GM18507 (cell line): ENCODE measurements at places on chromosomes 4 and X.

DNA sequence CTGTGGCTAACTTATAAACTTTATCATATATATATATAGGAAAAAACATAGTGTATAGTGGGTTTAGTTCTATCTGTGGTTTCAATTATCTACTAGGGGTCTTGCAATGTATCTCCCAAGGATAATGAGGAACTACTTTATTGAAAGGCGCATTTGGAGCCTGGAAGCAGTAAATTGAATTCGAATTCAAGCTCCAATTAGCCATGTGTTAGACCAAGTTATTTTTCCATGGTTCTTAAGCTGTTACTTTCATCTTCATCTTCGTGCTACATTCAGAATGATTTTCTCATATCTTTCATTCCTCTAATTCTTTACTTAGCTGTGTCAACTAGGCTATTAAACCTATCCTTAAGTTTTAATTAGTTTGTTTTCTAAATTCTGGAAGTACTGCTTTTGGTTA lies 27.2 kb upstream of the MANBA start:
- no peak for DNase-seq

- no peak for DNase-seq
Observed at GRCh38 chr4:109910256-109910655, 2.4 kb upstream of the EGF start.

GRCh38 chr4:77358315-77358928 lies 201.4 kb downstream of the CCNG2 start:
- DNase-seq = peak; percentile 23

DNA sequence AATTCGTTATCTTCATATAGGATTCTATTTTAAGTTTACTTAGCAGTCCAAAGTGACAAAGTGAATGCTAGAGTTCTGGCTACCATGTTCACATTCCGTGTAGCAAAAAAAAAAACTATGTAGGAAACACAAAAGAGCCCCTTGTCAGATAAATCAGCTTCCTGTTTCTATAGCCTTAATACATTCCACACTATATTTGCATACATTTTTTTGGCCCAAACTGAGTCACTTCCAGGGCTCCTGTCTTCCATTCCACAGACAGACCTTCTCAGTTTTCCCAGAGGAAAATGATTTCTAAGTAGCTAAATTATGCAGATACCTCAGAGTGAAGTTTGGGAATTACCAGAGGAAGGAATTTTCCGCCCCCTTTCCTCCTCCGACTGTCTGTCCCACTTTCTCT lies 841.9 kb upstream of the HS3ST1 start:
- no peak for DNase-seq

DNA sequence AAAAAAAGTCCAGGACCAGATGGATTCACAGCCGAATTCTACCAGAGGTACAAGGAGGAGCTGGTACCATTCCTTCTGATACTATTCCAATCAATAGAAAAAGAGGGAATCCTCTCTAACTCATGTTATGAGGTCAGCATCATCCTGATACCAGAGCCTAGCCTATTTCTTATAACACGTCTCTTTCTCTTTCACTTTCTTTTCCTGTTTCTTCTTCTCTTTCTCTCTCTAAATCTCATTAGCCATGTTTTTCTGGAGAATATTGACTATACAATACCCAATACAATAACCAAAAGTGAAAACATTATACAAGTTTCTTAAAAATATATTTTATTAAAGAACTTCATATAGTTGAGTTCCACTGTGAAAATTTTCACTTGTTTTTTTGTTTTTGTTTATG lies 1154.9 kb upstream of the PCDH7 start:
- no peak for DNase-seq

DNA sequence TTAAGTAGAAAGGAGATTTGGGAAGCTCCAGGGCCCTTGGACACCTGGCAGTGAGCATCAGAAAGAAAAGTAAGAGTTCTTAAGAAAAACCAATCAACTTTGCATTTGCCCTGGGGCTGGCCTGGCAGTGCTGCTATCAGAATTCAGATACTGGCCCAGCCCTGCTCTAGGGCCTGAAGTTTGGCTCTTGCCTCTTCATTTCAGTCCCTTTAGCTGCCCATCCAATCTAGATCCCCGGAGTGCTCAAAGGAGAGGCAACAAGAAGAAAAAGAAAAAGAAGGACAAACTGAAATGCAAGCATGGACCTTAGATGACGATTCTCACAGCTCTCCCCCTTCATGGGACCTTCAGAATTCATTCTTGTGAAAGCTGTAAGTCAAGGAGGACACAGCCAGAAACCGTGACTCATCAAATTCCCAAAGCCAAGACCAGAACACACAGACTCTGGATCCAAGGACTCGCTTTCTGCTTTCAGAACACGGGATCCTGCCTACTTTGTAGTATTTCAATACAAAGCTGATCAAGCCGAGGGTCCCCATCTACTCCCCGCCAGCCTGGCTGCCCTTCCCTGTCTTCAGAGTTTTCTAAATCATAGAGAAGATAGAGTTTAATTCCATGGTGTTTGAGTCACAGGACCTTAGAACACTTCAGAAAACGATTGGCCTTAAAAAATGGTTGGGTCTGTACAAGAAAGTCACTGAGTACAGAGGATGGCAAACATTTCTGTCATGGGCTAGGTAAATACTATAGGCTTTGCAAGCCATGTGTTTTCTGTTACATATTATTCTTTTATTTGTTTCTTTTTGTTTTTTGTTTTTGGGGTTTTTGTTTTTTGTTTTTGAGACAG lies 103.7 kb downstream of the RBM47 start:
- no peak for DNase-seq

DNA sequence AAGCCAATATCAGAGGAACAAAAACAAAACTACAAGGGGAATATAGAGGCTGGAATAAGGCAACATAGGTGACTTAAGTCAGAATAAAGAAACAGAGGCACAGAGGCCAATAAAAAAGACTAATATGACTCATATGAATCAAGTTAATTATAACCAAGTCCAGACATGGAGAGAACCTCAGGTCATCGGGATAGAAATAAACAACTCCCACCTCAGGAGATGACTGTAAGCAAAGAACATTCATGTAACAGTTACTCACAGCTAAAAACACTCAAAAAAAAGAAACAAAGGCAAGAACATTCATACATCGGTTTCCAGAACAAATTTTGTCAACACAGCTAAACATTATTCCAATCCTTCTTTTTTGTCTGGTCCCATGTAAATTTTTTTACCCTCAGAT lies 60.3 kb upstream of the RXFP1 start:
- DNase-seq = no peak

DNA sequence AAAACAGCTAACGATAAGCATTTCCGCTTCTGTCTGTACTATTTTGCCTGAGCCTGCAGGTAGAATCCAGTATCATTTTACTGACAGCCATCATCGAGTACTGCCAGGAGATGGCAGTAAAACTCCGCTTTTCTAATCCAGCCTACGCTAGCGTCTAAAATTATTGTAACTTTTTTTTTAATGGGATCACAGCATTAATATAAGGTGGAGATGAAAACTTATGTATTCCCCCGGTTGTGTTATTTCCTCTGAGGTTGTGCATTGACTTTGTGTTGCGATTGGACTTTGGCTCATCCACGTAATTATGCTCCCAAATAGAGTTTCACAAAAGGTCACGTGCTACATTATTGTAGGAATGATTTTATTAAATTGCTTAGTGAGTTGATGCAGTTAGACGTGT lies 248.1 kb downstream of the C4orf33 start:
- DNase-seq = peak; percentile 2

DNA sequence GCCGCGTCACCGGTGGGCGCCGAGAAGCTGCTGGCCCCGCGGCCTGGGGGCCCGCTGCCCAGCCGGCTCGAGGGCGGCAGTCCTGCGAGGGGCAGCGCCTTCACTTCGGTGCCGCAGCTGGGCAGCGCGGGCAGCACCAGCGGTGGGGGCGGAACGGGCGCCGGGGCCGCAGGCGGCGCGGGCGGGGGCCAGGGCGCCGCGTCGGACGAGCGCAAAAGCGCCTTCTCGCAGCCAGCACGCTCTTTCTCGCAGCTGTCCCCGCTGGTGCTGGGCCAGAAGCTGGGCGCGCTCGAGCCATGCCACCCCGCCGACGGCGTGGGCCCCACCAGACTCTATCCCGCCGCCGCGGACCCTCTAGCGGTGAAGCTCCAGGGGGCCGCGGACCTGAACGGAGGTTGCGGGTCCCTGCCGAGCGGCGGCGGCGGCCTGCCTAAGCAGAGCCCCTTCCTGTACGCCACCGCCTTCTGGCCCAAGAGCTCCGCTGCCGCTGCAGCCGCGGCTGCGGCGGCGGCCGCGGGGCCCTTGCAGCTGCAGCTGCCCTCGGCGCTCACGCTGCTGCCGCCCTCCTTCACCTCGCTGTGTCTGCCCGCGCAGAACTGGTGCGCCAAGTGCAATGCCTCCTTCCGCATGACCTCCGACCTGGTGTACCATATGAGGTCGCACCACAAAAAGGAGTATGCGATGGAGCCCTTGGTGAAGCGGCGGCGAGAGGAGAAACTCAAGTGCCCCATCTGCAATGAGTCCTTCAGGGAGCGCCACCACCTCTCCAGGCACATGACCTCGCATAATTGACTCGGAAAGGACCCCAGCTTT lies 5.6 kb downstream of the PRDM8 start:
- no peak for DNase-seq

DNA sequence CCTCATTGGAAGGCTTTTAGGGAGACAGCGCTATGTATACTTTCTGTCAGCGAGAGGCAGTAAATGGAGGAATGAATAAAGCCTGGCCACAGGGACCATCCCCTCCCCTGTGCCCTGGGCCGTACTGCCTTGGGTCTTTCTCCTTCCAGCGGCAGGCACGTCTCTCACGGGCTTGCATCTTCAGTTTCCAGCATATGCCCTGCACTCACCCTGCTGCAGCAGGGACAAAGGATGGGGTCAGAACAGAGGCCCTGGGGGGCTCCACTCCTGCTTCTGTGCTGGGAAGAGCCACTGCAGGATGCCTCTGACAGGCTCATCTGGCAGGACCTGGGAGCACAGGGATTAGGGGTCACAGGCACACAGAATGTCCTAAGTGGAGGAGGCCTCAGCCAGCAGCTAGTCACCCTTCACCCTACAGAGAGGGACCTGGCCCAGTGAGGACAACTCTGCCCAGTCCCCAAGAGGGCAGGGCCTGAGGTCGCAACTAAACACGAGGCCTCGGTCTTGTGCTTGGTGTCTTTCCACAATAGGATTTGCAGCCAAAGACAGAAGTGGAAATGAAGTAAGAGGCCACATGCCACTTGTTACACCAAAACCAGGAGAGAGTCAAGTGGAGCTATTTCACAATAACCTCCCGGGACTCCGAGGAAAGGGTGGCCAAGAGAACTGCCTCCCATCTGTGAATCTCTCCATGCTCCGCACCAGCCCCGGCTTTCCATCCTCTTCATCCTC lies 150.8 kb downstream of the AFAP1 start:
- no peak for DNase-seq

DNA sequence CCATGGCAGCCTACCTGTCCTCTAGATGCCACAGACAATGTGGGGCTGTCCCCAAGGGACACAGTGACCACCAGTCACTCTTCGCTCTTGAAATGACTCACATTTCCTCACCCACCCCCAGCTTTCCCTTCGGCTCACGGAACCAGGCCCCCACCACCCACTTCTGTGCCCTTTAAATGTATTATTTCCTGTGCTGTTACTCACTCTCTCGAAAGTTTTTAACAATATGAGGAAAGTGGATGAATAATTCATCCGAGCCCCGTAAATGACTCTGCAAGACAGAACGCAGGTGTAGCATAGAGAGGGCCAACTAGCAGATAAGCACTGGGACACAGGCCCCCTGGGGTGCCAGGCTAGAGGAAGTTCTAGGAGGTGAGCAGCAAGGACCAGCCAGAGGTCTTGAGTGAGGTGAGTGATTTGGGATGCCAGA lies 179.5 kb upstream of the TBL1X start:
- DNase-seq = no peak

DNA sequence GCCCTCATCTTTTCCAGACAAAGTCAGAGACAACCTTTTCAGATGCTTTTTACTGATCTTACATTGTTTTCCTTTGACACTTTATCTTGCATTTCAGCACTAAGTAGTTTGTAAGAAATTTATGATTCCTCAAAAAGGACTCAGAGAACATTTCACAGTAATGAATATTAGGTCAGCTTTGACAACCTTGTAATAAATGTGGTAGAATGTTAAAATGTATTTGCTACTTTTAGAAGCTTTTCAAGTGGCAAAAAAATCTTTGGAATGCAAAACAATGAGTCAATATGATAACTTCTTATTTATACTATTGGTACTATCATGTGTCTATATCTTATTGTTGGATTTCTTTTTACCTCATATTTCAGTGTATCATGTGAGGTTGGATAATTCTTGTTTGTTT lies 146.2 kb upstream of the FAT4 start:
- no peak for DNase-seq

GRCh38 chr4:15297344-15297743 lies 130.5 kb upstream of the C1QTNF7 start:
- no peak for DNase-seq

DNA sequence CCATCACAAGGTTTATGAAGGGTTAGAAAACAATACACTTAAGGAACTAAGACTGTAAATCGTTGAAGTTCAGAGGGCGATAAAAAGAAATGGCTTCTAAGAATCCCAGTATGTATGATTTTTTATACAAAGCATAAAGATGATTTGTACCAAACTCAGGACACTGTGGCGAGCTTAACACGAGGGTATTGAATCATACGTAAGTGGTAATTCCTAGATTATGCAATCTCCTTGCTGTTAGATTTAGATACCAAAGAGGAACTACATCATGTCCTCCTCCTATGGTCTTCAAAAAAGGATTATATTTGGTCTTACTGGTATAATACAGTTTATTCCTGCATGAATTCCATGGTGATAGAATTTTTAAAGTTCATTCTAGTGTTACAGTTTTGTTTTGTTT lies 23.9 kb downstream of the NFKB1 start:
- no peak for DNase-seq

DNA sequence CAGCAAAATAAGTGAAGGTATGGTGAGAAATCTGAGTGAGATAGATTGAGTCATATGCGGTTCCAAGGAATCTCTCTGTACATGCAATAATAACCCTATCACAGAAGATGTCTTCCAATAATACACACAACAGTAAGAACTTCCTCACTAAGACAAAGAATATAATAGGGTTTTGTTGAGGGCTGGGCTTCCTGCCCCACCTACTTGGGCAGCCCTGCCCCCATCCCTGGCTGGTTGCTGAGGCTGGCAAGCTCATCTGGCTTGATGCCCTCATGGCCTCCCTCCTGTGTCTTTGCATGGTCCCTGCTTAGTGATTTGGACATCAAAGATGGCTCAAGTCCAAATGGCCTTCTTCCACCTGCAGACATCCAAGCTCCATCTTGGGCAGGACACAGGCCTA lies 2.7 kb downstream of the GEMIN8 start:
- DNase-seq = no peak

GRCh38 chr4:102342404-102343074 lies 2.7 kb downstream of the SLC39A8 start:
- no peak for DNase-seq

DNA sequence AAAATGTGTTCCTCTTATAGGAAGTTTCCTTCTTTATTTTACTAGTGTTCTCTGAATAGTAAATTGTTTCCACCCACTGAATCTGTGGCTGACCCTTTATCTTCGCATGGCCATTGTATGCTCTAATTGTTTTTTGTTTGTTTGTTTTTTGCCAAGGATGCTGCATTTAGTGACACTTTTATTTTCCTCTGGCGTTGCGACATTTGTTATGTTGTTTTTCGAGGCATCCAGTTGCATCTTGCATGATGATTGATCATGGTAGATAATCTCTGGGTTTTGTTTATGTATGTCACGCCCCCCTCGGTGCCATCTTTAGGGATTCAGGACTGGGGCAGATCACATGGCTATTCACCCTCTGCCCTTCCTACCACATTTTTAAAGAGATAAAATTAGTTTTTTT lies 2.2 kb downstream of the NMU start:
- no peak for DNase-seq
